ENCODE measurements at places on chromosomes 12 and 14. TPM values are rescaled to one million over a fixed set of nuclear protein-coding genes. Genes with fewer than 3 reads are reported as not detected.

FLRT2 gene
- 170 TPM for total RNA-seq

LRTM2 gene
- not detected for total RNA-seq

DNA sequence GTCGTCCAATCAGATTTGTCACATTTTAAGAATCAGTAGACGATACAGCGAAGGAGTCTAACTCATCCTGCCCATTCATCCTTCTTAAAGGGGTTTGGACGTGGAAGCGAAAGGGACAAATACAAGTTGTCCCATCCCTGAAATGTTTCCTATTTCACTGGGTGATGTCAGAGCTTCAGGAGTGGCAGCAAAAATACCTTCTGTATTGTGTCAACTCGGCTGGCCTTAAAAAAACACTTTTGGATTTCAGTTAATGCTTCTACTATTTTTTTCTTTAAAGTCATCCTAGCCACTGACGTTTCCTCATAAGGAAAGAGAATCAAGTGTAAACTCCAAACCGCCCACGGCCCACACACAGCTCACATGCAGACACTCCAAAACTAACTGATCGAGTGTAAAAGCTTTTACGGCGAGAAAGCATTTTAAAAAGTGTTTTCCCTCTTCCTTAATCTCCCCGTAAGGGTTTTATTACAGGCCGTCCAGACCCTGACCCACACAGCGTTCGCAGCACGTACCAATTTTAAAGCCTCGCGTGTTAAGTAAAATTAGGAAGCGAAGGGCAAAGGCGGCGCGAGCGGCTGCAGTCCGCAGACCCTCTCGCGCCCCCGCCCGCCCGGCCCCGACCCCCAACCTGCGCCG lies 593 bp downstream of the CFL2 start:
- DNase-seq: no peak

CINP gene
- total RNA-seq: 24.1 TPM

GRCh38 chr14:88791629-88792472 lies 902 bp downstream of the EML5 start:
- DNase-seq: no peak

DNA sequence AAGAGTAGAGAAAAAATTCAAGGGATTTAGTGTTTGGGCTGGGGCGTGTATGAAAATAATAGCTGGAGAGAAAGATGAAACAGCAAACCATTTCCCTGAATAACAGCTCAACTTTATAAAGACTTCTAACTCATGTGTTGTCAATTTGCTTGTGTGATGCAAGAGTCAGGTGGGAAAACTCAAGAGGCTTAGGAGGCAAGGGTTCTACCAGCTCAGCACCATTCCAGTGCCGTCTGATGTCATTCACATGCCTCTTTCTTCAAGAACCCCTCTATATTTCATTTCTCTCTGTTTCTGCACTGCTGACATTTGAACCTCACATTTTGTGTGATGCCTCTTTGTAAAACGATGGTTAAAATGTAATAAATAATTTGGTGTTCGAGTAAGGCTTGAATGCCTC lies 192.2 kb downstream of the PRKD1 start:
- DNase-seq: no peak

SCARB1 gene
- total RNA-seq: 20.4 TPM

GRCh38 chr14:20223410-20223809 lies at the start of gene OR11H6:
Gene OR11H6 (plus strand): TSS chr14:20223710. CDS start chr14:20223710, 0 bp downstream.
- no peak for DNase-seq

FIGNL2 gene
- total RNA-seq: 0.30 TPM

GRCh38 chr14:52950410-52950897 lies 396 bp downstream of the FERMT2 start:
- DNase-seq: no peak

DNA sequence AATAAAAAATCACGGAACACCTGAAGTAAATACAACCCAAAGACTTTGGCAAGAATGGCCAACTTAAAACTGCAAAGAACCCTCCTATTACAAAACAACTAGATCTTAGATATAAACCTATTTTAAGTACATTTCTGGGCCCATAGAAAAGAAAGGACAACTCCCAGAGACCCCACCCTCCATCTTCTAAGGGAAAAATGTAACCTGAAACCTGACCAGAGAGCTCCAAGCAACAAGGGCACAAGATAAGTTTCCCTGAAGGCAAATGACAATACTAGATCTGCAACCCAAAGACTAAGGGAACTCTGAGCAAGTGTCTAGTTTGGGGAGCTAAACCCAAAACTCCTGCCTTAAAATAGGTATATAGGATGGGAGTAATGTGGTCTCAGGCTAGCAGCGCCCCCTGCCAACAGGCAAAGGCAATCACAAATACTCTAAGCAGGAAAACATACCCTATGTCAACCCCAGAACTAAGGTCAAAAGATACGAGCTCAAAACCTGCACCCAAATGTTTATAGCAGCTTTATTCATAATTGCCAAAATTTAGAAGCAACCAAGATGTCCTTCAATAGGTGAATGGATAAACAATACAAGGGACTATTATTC lies 218.9 kb downstream of the ITPR2 start:
- DNase-seq: no peak

DNA sequence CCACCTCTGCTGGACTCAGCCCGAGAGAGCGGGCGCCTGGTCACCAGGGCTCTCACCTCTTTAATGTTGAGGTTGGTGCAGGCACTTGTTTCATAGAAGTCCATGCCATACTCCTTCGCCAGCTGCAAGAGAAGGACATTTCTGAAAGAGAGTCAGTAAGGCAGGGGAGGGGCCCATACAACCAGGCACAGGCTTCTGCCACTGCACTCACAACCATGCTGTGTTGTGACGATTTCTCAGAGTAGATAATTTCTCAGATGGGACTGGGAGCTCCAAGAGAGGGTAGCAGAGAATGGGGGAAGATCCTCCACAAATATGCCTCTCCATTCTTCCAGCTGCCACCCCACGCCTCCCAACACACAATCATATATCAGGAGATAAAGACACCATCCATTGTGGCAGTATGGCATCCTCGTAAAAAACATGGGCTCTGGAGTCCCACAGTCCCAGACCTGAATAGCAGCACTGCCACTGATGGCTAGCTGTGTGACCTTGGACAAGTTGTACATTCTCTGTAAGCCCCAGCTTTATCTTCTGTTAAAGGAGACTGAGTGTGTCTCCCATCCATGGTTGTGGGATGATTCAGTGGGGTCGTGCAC lies 6.2 kb upstream of the GPX2 start:
- no peak for DNase-seq

GRCh38 chr14:56949828-56950227 lies 139.5 kb upstream of the OTX2 start:
- DNase-seq: no peak

GRCh38 chr14:64540208-64541202 lies at the start of gene HSPA2:
Gene HSPA2 (plus strand): TSS chr14:64540741. CDS start chr14:64540850, 109 bp downstream.
- peak; percentile 98 for DNase-seq

KRT78 gene
- not detected for total RNA-seq

CLBA1 gene
- 6.0 TPM for total RNA-seq

GRCh38 chr14:70789361-70789760 lies 20.0 kb downstream of the MAP3K9 start:
- no peak for DNase-seq

All from chondrocyte (in vitro differentiated cells).